ENCODE measurements at places on chromosomes 1 and 21.

GRCh38 chr1:161393151-161393550 is 25.5 kb upstream of the CFAP126 start:
- DNase-seq, result no peak

- DNase-seq, result no peak
Measured at GRCh38 chr1:161803181-161803580, 37.1 kb downstream of the ATF6 start.

DNA sequence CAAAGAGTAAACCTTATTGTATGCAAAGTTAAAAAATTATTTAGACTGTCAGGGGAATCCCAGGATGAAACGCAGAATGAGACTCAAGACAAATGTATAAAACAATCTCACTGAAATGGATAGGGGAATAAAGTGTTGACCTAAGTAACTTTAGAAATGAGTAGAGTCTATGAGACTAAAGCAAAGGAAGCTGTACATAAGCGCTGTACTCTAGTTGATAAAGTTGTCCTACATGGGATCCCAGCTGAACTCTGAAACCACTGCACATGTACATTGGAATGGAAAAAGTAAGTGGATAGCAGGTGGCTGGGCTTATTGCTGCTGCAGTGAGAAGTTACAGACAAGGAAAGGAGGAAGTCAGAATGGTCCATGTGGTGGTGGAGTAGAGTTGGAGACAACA is 18.7 kb downstream of the MMEL1 start:
- DNase-seq, result no peak

GRCh38 chr1:2175055-2175414 is 19.5 kb downstream of the FAAP20 start:
- DNase-seq, result no peak

DNA sequence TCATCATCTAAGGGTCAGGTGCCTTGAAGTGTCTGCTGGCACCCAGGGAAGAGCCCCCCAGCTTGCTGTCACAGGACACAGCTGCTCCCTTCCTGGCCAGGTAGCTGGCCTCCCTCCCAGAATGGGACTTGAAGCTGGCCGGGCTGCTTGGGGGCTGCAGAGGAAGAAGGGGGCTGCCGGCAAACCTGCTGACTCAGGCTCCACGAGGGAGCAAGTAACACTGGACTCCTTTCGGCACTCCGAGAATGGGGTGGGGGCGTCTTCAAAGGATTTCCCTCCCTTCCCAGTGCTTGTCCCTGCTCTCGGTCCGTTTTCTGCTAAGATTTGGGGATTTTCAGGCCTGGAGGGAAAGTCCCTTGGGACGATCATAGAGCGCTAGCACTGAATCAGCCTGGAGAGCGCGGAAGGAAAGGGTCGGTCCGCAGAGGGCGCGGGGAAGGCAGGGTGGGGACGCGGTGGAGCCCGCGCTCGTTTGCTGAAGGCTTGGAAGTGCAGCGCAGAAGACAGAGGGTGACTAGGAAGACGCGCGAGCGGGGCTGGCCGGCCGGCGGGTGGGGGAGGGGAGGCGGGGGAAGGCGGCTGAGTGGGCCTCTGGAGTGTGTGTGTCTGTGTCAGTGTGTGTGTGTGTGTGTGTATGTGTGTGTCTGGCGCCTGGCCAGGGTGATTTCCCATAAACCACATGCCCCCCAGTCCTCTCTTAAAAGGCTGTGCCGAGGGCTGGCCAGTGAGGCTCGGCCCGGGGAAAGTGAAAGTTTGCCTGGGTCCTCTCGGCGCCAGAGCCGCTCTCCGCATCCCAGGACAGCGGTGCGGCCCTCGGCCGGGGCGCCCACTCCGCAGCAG is at the start of gene CSF1:
Gene CSF1, plus strand, starts transcription at position 727 of the 840 bp plus-strand sequence. CDS start 175 bp downstream, outside the sequence.
- peak; percentile 23 for DNase-seq
